ENCODE measurements at places on chromosomes 12 and 14.

DNA sequence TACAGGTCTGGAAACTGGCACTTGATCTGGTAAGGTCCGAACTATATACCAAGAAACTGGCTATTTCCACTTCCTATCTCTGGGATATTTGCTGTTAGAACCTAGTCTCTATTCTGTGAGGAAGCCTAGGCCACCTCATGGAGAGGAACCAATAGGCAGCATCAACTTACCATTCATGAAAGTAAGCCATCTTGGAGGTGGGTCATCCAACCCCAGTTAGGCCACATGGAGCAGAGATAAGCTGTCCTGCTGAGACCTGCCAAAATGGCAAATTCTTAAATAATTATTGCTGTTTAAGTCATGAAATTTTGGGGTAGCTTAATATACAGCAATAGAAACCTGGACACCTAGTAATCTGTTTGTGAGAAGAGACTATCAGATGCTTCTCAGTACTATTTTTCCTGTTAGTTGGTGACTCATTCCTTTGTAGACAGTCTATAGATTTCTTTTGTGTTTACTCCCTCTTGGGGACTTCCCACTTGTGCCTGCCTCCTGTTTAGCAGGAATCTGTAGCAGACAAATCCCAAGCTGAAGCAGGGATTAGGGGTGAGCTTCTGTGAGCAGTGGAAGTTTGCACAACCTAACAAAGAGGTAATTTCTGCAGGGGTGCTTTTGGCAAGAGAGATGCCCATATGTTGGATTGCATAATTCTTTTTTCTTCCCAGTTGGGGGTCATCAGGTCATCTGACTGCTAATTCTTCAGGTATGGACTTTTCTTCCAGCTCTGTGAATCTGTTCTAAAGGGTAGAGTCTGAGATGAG, 136.8 kb downstream of the IGF1 start:
- no peak for DNase-seq

- no peak for DNase-seq
These were observed 36.1 kb downstream of the ATP2B1 start for GRCh38 chr12:89672589-89672979.

DNA sequence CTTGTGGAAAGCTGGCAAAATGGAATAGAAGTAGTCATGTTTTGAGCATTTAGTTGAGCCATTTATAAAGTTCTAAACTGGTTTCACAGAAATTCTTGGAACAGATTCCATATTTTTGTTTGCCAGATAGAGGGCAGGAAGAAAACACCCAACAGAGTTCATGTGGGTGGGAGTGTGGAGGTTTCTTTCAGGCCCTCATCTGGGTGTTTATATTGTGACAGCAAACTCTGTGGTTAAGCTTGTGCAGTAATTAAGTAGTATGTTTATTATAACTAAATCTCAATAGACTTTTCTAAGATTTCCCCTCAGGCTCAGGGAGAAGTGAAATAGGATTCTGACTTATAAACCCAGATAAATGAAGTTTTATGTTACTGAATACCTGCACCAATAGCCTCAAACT, 57.4 kb downstream of the SPPL3 start:
- DNase-seq = no peak

GRCh38 chr12:6735448-6736191, 11.8 kb downstream of the COPS7A start:
- peak; percentile 36 for DNase-seq

DNA sequence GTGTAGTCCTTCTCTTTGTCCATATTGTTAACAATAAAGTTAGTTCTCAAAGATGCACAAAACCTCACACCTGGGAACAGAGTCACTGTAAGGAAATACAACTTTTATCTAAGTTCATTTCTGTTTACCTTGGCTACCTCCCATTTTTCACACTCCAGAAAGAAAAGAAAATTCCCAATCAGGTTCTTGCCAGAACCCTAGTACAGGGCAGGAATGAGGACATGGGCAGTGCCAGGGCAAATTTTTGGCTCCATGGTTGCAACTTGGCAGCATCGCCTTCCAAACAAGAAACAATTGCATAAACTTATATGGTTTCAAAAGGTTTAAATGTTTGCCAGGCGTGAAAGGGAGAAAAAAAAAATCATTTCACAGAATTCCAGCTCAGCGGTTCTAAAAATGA, 296.3 kb upstream of the PRKD1 start:
- no peak for DNase-seq

DNA sequence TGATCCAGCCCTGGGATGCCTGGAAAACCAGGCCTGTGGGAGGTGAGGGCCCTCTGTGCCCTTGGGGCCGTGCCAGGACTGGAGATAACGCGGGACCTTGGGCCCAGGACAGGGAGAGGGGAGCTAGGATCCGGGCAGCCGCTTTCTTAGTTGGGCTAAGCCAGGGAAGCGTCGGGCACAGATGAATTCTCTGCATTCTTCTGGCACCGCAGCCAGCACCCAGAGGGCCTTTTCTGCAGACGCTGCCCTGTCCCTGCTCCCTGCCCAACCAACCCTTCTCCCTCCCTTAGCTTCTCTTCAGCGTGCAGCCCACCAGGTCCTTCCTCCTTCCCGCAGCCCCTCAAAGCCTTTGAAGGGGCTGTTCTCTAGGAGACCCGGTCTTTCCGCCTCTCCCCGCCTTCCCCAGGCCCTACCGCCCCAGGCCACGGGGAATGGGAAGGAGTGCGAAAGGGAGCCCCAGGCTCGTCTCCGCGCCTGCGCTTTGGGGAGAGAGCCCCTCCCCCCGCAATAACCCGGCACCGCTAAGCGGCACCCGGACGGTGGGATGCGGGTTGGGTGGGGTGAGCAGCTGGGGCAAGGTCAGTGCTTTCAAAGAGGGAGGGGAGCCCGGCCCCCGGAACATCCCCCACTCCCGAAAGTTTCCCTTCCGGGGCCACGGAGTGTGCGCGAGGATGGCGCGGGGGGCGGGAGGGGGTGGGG, 663 bp downstream of the NCKAP5L start:
- DNase-seq = peak; percentile 36

GRCh38 chr12:56634837-56635791, 5.0 kb upstream of the BAZ2A start:
- peak; percentile 61 for DNase-seq

GRCh38 chr12:1367331-1368291, 226.8 kb downstream of the FBXL14 start:
- DNase-seq = no peak

DNA sequence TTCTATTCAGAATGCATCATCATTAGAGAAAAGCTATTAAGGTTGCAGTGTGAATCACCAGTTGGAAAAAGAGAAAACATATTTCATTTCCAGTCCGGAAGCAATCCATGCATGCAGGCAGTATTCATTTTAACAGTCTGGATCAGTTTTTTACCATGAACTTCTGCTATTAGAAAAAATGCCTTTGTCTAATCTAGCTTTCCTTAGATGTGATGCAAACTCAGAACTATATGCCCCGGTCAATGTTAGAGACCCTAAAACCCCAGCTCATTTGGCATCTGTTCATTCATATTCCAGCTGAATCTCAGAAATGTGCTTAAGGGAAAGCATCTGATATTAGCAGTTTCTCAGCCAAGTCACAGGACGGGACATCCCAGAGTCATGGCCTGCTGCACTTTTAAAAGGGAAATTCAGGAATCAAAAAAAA, 8.5 kb downstream of the IRAK3 start:
- no peak for DNase-seq
